ENCODE measurements at places on chromosomes 2 and 18.
A peak's percentile ranks its signal among the peaks of the same experiment; 100 is the strongest.

DNA sequence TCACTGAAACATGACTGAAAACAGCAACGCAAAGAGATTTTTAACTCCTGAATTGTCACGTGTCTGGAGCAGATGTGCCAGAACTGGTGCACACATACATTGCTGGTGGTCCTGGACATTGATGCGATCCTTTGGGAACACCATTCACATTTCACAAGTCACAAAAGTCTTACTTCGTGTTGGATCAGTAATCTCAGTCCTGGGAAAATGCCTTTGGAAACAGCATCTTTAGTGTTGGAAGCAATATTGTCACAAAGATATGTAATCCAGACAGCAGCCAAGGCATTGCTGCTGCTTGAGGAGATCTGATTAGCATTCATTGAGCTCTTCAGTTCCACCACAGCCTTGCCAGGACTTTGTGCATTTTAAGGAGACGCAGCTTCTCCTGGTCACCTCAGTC lies 126.2 kb upstream of the SH3BP4 start:
- H3K27me3 ChIP-seq = no peaks in the 10 kb centered on the region
- H3K4me3 ChIP-seq = no peak overlapping the region
- no peak overlapping the region for H3K27ac ChIP-seq
- no peak for DNase-seq
- H3K36me3 ChIP-seq = no peaks in the 10 kb centered on the region

DNA sequence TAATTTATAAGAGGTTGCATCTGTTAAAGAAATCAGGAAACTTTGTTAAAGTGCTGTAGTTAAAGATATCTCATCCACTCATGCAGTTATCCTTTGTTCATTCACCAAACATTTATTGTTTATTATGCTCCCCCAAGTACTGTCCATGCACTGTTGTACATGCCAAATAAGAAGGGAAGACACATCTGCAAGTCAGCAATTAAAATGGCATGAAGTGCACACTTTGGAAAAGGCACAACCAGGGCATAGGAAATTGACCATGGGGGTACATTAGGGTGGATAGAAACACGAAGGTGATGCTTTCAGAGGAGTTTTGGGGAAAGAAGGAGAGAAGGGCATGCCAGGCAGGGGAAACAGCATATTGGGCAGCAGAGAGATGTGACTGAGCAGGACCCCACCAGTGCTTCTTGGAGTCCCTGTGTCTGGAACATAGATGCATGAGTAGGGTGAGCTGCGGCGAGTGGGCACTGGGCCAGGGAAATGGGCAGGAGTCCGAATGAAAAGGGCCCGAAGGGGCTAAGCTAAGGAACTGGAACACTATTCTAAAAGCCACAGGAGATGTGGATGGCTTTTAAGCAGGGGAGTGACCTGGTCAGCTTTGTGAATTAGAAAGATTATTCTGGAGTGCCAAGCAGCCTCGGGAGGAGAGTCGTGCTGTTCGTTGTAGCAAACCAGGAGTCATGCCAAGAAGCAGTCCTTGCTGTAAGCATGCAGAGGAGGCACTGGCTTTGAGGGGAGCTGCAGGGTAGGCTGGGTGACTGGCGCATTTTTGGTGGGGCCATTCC lies 316.3 kb downstream of the AGPS start:
- H3K27me3 ChIP-seq = no peaks in the 10 kb centered on the region
- no peaks in the 10 kb centered on the region for H3K4me1 ChIP-seq
- no peak overlapping the region for H3K4me3 ChIP-seq
- DNase-seq = no peak

DNA sequence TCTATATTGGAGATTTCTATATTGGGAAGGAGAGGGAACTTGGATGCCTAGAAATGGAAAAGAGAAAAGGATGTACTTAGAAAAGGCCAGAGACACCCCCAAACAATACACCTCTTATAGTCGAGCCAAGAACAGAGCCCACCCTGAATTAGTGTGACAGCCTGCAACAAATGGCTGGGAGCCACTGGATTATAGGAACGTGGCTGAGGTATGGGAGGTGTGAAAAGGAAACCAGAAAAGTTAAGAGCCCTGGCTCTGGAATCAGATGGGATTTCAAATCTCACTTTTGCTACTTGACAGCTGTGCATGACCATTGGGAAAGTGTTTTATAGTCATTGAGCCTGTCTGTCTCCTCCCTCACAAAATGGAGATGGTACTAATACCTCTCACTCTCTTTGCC lies 394.0 kb downstream of the ZNF521 start:
- no peak overlapping the region for H3K4me3 ChIP-seq
- no peak for DNase-seq
- no peaks in the 10 kb centered on the region for H3K27me3 ChIP-seq
- H3K4me1 ChIP-seq = no peaks in the 10 kb centered on the region

DNA sequence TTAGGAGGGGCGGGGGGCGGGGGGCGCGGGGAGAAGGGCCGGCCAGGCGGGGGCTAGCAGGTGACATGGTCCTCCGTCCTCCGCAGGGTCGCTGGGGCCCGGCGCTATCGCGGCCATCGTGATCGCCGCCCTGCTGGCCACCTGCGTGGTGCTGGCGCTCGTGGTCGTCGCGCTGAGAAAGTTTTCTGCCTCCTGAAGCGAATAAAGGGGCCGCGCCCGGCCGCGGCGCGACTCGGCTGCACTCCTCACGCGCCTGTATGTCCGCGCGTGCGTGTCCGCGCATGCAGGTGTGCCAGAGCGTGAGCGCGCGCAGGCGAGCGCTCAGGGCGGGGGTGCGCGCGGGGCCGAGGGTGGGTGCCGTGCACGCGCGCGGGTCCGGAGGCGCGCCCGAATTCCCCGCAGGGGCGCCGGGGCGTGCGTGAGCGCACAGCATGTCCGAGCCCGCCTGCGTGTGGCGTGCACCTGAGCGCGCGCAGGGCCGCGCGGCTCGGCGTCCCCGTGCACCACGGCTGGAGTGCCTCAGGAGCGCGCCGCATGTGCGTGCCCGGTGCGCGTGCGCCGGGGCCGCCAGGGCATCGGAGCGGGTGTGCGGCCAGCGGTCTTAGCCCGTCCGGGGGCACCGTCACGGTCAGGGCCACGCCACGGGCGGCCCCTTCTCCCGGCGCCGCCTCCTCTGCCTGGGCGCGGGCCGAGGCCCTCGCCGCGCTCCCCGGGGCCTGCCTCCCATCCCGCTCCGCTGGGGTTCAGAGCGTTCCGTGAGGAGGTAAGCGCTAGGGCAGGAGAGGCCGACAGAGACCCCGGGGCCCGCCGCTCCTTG lies 6.3 kb downstream of the SNORC start:
- no peak overlapping the region for H3K27ac ChIP-seq
- no peaks in the 10 kb centered on the region for H3K36me3 ChIP-seq
- H3K4me3 ChIP-seq = peak overlapping the region; percentile 61
- H3K27me3 ChIP-seq = no peaks in the 10 kb centered on the region
- H3K4me1 ChIP-seq = no peaks in the 10 kb centered on the region

DNA sequence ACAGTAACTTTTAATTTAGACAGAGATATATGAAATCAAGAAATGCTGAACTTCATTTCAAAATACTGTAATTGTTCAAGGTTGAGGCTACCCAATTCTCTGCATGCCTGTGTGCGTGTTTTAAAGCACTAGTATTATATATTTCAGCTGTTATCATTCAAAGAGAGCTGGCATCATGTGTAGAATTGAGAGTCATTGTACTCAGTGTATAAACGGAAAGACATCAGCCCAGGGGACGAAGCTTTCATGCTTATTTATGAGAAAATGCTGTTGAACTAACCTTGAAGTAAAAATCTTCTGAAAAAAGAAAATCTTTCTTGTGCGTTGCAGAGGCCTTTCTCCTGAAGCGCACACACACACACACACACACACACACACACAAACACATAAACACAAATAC lies 48.4 kb downstream of the MYCN start:
- H3K36me3 ChIP-seq = no peaks in the 10 kb centered on the region
- H3K4me3 ChIP-seq = no peak overlapping the region
- no peaks in the 10 kb centered on the region for H3K27me3 ChIP-seq
- no peaks in the 10 kb centered on the region for H3K4me1 ChIP-seq

- no peak for DNase-seq
- peaks cover 18% of the 10 kb centered on the region for H3K4me1 ChIP-seq
- no peaks in the 10 kb centered on the region for H3K36me3 ChIP-seq
- H3K27me3 ChIP-seq = no peaks in the 10 kb centered on the region
These were observed 88.5 kb upstream of the RANBP2 start for GRCh38 chr2:108630567-108631405.

DNA sequence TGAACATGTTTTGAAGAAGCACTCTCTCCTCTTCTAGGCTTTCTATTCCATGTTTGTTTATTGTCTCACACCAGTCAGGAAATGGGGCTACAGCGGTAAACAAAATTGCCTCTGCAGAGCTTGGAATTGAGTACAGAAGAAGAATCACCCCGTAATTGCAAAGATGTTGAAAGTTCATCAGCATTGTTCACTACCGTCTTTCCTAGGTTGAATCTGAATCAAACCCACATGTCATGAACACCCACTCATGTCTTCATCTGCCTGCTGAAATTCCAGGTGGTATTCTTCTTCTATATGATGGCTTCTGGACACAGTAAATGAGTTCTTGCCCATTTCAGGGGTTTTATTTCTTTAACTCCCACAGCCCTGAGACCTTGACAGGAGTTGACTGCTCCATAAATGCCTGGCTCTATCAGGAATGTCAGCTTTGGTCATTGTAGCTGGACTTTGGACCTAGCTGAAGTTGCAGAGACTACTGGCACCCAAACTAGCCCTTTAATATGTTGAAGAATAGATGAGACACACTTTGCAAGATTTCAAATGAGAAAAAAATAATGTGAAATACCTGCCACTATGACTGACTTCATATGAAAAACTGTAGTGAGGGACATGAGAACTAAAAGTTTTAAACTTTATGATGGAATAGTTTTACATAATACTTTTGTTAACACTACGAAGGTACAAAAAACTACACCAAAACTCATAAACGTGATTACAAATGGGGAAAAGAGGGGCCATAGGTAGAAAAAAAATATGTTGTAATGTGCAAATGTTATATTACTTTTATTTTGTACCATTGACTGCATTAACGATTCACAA lies 1235.3 kb upstream of the ZEB2 start:
- H3K27me3 ChIP-seq = no peaks in the 10 kb centered on the region
- H3K27ac ChIP-seq = no peak overlapping the region
- no peak for DNase-seq
- no peaks in the 10 kb centered on the region for H3K36me3 ChIP-seq

GRCh38 chr2:48364100-48364499 lies 165.9 kb upstream of the STON1 start:
- no peaks in the 10 kb centered on the region for H3K27me3 ChIP-seq
- no peak for DNase-seq
- H3K4me3 ChIP-seq = no peak overlapping the region

DNA sequence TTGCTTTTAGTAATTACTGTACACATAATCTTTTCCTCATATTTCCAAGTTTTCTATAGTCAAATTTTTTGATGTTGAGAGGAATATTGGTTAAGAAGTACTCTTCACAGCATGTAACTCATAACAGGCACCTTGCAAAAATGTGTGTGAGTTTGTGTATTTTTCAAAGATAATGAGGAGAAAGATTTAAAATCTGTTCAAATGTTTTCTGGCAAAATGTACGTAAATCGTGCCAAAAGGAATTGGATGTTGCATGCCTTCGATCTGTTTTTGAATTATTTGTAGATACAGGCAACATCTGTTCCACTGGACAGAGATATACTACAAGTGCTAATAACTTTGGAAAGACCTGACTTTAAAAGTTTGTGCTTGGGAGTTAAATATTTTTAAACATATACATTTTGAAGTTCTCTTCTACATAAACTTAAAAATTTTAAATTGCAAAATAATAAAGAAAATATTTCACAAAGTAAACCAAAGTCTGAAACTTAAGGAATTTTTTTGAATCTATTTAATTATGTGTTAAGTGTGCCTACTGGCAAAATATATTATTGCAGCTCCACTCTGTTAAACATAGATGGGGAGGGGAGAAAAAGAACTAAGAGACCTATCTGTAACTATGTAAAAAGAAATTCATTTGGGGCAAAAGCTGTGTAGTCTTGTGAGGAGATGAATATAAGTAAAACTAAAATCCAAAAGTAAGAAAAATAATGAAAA lies 133.5 kb upstream of the UBE2E3 start:
- H3K27me3 ChIP-seq = no peaks in the 10 kb centered on the region
- no peak overlapping the region for H3K27ac ChIP-seq
- DNase-seq = no peak
- no peaks in the 10 kb centered on the region for H3K36me3 ChIP-seq
- no peaks in the 10 kb centered on the region for H3K4me1 ChIP-seq

DNA sequence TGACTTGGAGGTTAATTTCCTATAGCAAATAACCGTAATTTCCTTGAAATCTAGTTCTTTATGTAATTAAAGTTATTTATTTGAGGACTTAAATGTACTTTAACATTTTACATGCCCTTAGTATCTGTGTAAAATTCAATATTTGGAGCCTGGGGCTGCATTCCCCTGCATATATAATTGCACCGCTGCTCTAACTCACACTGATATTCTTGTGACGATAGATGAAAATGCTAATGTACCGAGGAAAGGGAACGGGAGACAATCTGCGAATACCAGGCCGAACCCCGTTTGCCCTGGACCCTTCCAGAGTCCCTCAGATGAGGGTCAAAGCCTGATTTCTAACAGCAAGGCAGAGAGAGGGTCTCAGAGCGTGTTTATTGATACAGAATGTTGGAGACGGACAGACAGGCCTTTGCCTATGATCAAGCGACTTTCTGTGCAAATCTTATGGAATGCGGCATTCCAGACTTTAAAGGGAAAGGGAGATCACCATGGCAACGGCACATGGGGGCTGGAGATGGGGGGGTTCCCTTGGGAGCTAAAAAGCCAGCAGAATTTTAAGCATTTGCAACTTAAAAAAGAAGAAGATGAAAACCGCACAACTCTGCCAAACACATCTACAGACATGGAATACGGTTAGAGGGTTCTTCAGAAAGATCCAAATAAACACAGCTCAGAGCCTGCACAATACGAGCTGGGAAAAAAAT lies 57.6 kb upstream of the TWIST2 start:
- H3K4me3 ChIP-seq = no peak overlapping the region
- H3K4me1 ChIP-seq = no peaks in the 10 kb centered on the region
- no peaks in the 10 kb centered on the region for H3K36me3 ChIP-seq
- peaks cover 7% of the 10 kb centered on the region for H3K27me3 ChIP-seq

DNA sequence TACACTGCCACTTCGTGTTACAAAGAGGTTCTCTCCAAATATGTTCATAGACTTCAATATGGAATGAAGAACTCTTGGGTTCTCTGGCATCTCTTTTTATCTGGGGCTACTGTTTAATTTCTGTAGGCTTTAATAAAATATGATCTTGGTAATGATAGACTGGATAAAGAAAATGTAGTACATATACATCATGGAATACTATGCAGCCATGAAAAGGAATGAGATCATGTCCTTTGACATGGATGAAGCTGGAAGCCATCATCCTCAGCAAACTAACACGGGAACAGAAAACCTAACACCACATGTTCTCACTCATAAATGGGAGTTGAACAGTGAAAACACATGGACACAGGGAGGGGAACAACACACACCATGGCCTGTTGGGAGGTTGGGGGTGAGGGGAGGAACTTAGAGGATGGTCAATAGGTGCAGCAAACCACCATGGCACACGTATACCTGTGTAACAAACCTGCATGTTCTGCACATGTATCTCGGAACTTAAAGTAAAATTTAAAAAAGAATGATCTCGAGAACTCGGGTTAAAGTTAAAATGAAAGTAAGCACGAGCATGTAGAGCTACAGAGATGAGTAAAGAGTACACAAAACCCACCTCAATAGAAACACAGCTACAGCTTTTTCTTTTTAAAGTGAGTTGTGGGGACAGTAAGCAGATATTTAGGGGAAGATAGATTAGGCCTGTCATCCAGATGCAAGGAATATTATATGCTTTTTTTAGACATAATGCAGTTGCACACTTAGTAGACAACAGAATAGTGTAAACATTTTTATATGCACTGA lies 102.3 kb downstream of the SGPP2 start:
- no peak overlapping the region for H3K4me3 ChIP-seq
- no peak overlapping the region for H3K27ac ChIP-seq
- H3K4me1 ChIP-seq = no peaks in the 10 kb centered on the region
- H3K36me3 ChIP-seq = no peaks in the 10 kb centered on the region

Data from common myeloid progenitor, CD34-positive (primary cell).